ENCODE measurements at places on chromosomes 7 and 10.
A peak's percentile ranks its signal among the peaks of the same experiment; 100 is the strongest.

GRCh38 chr7:91034459-91035368 lies 229.5 kb upstream of the FZD1 start:
- DNase-seq, result peak; percentile 51

- DNase-seq, result no peak
Measured at GRCh38 chr7:102415685-102416225, 17.6 kb upstream of the ORAI2 start.

GRCh38 chr7:47266799-47267198 lies 315.1 kb downstream of the TNS3 start:
- no peak for DNase-seq

DNA sequence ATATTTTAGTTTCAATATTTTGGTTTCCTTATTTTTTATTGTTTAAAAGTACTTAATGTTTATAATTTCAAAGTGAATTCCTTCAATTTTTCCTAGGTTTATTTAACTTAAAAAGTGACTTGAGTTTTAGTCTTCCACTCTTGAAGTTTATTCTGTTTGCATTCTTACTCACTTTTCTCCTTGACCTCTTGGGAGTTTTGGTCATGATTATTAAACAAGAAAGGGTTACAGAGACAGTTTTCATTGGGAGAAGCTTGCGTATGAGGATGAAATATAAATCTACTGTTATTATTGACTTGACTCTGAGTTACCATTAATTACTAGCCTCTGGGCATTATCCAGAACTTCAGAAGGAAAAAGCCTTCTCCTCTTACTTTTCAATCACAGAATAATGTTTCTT lies 216.0 kb downstream of the BMPER start:
- DNase-seq, result no peak

GRCh38 chr10:3472287-3473051 lies 299.9 kb upstream of the PITRM1 start:
- DNase-seq, result no peak

DNA sequence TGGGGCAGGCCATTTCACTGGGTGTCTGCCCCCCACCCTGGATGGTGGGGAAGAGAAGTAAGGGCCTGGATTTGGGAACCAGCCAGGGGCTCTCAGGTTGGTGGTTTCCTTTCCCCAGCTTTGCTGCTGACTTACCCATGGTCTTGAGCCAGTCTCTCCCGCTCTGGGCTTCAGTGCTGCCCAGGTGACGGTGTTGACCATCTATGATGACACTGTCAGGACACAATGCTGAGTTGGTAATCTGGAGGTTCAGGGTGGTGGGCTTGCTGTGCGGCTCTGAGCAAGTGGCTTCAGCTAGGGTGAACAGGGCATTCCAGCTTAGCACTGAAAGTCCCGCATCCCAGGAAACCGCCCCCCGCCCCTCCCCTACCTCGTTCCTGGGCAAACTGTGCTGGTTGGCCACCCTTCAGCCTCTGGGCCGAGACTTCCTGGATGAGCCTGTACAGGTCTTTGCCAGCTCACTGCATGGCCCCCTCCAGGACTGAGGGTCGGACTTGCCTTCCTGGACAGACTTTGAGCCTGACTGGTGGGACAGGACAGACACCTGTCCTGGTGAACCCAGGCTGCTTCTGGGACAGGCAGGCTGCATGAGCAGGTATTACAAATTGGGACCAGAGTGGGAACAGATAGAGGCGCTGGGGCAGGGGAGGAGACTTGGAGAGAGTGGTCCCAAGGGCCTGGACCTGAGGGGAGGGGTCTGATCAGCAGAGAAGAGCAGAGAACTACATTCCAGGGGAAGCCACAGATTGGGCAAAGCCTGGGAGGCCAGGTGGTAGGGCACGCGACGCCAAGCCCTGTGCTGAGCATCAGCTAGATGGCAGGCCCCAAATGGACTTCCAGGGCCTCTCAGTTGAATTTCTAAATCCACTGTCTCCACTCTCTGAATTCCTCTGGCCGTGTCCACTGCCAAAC lies 19.9 kb upstream of the ZMIZ1 start:
- DNase-seq, result no peak

- peak; percentile 80 for DNase-seq
Measured at GRCh38 chr10:102869258-102870198, at the start of gene AS3MT. AS3MT (plus strand) TSS chr10:102869470; CDS start chr10:102869593, 123 bp downstream.

GRCh38 chr7:68440866-68441265 lies 1157.4 kb upstream of the AUTS2 start:
- no peak for DNase-seq

DNA sequence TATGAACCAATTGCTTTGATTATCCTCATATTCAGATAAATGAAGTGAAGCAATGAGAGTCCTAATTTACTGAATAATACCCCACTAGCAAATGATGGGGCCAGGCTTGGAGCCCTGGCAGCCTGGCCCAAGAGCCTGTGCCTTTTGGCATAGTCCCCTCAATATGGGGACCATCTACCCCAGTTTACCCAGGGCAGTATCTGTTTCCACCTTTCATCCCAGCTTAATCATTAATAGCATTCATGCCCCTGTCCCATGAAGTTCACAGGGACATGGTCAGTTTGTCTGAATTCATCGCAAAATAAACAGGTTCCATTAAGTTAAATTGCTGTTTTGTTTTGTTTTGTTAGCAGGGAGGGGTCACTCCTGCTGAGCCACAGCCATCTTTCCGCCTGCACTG lies 25.5 kb downstream of the BCCIP start:
- DNase-seq, result no peak

DNA sequence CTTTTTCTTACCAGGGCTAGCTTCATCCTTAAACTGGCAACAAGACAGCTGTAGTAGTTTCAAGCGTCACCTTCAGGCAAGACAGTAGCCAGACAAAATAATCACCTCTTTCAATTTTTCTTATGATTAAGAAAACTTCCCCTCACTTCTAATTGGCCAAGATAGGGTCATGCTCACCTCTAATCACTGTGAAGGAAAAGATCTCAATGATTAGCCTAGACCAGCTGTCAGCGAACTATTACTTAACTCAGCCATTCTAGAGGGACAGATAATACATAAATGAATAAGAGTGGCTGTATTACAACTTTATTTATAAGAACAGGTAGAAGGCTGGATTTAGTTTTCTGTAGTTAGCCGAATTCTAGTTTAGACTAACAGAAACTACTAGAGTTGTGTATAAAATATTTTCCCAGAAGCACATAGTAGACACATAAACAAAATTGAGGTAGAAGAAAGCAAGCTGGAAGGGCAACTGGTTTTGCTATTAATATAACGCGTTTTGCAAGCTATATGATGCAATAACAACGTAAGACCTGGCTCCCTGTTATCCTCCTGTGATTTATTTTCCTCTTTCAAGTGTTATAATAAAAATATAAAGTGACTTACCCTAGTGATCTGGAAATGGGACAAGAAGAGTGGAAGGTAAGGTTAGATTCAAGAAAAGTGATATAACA lies 64.3 kb downstream of the ELAPOR2 start:
- no peak for DNase-seq

- DNase-seq, result no peak
Measured at GRCh38 chr10:72407471-72407870, 52.8 kb upstream of the DNAJB12 start.

DNA sequence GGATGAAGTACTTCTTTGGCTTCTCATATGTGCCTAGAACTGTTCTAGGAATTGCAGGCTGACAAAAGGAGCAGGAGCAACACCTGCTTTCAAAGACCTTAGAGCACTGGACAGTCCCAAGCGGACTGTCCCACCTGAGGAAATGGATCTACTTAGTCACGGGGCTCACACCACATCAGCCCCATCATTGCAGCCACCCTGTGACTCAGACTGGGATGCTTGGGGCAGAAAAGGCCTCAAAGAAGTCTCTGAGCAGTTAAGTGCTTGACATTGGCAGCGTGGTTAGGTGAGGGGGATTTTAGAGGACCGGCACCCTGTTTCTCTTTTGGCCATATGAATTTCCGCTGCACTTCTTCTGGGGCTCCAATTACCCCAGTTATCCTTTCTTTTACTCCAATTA lies 256.6 kb downstream of the USP6NL start:
- DNase-seq, result no peak

GRCh38 chr10:119370972-119371703 lies 163.8 kb downstream of the GRK5 start:
- DNase-seq, result no peak

DNA sequence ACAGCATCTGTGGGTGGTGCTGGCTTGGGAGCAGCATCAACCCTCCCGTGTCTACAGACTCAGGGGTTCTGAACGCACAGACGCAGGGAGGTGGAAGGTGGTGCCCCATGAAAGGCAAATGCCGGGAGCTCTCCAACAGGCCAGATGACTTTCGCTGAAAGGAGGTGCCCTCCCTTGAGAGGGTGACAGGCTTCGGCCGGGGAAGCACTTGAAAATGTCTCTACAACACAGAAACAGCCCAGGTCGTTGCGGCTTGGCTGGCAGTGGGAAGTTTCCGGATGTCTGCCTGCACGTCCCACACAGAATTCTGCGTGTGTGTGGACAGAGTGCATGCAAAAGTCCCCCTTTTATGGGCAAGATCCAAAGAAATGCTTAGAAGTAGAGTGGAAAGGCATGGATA lies 239.6 kb downstream of the SKAP2 start:
- no peak for DNase-seq

GRCh38 chr10:14820010-14820774 lies 17.6 kb downstream of the CDNF start:
- DNase-seq, result no peak

- no peak for DNase-seq
Measured at GRCh38 chr10:60443346-60443745, 53.7 kb upstream of the ANK3 start.

DNA sequence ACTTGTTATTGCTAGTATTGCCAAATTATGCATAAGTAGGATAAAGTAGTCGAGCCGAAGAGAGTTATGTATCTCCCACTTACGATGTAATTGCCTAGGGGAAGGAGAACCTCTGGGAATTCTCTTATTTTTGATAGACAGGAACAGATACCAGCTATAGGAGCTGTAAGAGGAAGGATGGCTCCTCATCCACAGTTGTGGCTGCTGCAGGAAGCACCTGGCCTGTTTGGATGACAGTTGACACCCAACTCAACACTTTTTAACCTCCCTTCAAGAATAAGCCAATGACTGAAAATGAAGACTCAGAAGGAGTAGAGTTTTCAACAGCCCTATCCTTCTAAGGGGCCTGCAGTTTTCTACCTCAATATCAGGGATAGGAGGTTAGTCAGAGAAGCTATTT lies 6.3 kb downstream of the DYDC1 start:
- DNase-seq, result no peak

- no peak for DNase-seq
Measured at GRCh38 chr7:48259463-48260280, 88.4 kb downstream of the ABCA13 start.

GRCh38 chr7:10360050-10360449 lies 613.6 kb upstream of the PHF14 start:
- no peak for DNase-seq

- DNase-seq, result peak; percentile 44
Measured at GRCh38 chr10:111281516-111281915, 204.7 kb downstream of the ADRA2A start.

DNA sequence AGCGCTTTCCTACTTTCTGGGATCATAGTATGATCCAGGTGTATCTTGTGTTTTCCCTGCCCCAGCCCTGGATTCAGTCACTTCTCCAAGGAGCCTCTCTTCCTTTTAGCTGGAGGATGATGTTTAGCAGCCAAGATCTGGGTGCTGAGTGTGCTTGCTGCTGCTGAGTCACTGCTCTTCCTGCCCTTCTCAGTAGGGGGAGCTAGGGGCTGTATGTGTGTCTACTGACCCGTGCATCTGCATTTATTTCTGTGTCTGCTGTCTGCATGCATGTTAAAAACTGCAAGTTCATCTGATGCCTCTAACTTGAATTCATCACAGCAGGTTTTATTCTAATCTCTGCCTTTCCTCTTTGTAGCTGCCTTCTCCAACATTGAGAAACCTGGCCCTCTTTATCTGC lies 31.6 kb downstream of the MGMT start:
- no peak for DNase-seq

GRCh38 chr7:1095621-1096155 lies 7.8 kb downstream of the GPER1 start:
- DNase-seq, result no peak
